Muscle of arm (tissue), 14 donors: ENCODE measurements at places on chromosomes 2 and 18. TPM values are rescaled to one million over a fixed set of nuclear protein-coding genes. Genes with fewer than 3 reads are reported as not detected.

The ST8SIA5 gene
- 5.7 TPM for polyA plus RNA-seq

The CCDC141 gene
- 52.3 TPM for polyA plus RNA-seq

The DCDC2C gene
- polyA plus RNA-seq: 0.33 TPM

The COL4A4 gene
- polyA plus RNA-seq: 0.21 TPM

The SIX3 gene
- polyA plus RNA-seq: not detected

The PMAIP1 gene
- polyA plus RNA-seq: 39.3 TPM

The ZBTB7C gene
- 2.9 TPM for polyA plus RNA-seq

The PLB1 gene
- 2.6 TPM for polyA plus RNA-seq

The FHOD3 gene
- 32.2 TPM for polyA plus RNA-seq

The COLEC11 gene
- polyA plus RNA-seq: 0.23 TPM

The CNTNAP5 gene
- not detected for polyA plus RNA-seq

The ZNF892 gene
- polyA plus RNA-seq: 2.9 TPM

The MBD1 gene
- 43.4 TPM for polyA plus RNA-seq

The ADD2 gene
- polyA plus RNA-seq: 1.8 TPM

The ALPP gene
- 0.39 TPM for polyA plus RNA-seq

The UPP2 gene
- not detected for polyA plus RNA-seq

The GPR35 gene
- polyA plus RNA-seq: 1.2 TPM

The ALK gene
- not detected for polyA plus RNA-seq

The PLEK gene
- polyA plus RNA-seq: not detected

The KATNAL2 gene
- 10.4 TPM for polyA plus RNA-seq
